Activated T-helper 1 cell treated with anti-CD3 and anti-CD28 coated beads, Interleukin-12 subunit alpha, Interleukin-12 subunit beta, Interleukin-2, Interleukin-4 antibody, amounts not matched to agents 30 ng/mL and 10 ng/mL and 1 ng/mL, durations not matched to agents 14 hours and 24 hours and 36 hours (primary cell): ENCODE measurements at places on chromosomes 6 and 20. TPM values are rescaled to one million over a fixed set of nuclear protein-coding genes. Genes with fewer than 3 reads are reported as not detected.
A peak's percentile ranks its signal among the peaks of the same experiment; 100 is the strongest.

Gene RIMS1
- total RNA-seq = not detected in 2 replicates

Gene PTCHD4
- total RNA-seq = not detected in 2 replicates

Gene SLC26A8
- not detected in 2 replicates for total RNA-seq

- peaks cover 5% of the 10 kb centered on the region for H3K27me3 ChIP-seq
- no peak overlapping the region for H3K4me3 ChIP-seq
- no peaks in the 10 kb centered on the region for H3K4me1 ChIP-seq
- no peak for DNase-seq
- H3K36me3 ChIP-seq = no peaks in the 10 kb centered on the region
- H3K27ac ChIP-seq = no peak overlapping the region
These were observed 22.9 kb downstream of the CNKSR3 start for GRCh38 chr6:154487367-154488247.

- H3K36me3 ChIP-seq = no peaks in the 10 kb centered on the region
- no peak overlapping the region for H3K27ac ChIP-seq
- no peaks in the 10 kb centered on the region for H3K27me3 ChIP-seq
- DNase-seq = no peak
These were observed 504.9 kb upstream of the MARCKS start for GRCh38 chr6:113352029-113352801.

DNA sequence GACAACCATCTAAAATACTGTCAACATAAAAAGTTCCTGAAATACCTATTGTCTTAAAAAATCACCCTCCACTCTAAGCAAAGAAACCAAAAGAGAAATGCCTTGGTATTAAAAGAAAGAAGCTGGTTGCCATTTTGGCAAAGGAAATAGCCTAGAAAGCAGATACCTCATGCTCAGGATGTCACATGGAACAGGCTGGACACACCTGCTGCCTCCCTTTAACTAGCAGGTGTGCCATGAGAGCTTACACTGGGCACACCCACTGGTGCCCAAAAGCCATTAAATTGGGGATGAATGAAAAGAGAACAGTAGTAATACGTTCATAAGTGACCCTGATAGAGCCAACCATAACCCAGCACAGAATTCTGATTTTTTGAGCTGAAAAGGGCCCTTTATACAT is 1.5 kb downstream of the SLC23A2 start:
- peak overlapping the region; percentile 90 for H3K4me3 ChIP-seq
- peaks cover 29% of the 10 kb centered on the region for H3K4me1 ChIP-seq
- H3K27me3 ChIP-seq = peaks cover 7% of the 10 kb centered on the region
- no peak overlapping the region for H3K27ac ChIP-seq
- DNase-seq = no peak

GRCh38 chr20:56857950-56858349 is 228.8 kb downstream of the TFAP2C start:
- H3K27me3 ChIP-seq = no peaks in the 10 kb centered on the region
- no peaks in the 10 kb centered on the region for H3K36me3 ChIP-seq
- H3K27ac ChIP-seq = no peak overlapping the region
- H3K4me3 ChIP-seq = no peak overlapping the region
- DNase-seq = no peak
